Fibroblast of upper back skin (primary cell): ENCODE measurements at places on chromosomes 7 and 10.

DNA sequence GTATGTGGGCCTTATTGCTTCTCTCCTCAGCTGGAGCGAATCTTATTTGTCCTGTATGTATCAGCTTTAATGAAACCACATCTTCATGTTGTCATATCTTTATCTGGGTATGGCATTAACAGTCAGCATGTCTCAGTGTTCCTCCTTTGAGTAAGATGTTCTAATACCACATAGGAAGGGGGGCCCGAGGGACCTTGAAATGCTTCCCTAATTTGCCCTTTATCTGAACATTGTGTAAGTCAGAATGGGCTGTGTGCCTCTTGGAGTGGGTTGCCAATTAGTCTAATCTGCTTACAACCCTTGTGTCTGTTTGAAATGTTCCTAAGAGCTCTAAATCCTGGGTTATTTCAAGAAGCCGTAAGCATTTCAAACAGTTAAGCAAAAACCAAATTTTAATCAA, 623.8 kb downstream of the SUGCT start:
- no peak for DNase-seq

GRCh38 chr10:96651998-96652431, 65.2 kb upstream of the TM9SF3 start:
- DNase-seq, result no peak

DNA sequence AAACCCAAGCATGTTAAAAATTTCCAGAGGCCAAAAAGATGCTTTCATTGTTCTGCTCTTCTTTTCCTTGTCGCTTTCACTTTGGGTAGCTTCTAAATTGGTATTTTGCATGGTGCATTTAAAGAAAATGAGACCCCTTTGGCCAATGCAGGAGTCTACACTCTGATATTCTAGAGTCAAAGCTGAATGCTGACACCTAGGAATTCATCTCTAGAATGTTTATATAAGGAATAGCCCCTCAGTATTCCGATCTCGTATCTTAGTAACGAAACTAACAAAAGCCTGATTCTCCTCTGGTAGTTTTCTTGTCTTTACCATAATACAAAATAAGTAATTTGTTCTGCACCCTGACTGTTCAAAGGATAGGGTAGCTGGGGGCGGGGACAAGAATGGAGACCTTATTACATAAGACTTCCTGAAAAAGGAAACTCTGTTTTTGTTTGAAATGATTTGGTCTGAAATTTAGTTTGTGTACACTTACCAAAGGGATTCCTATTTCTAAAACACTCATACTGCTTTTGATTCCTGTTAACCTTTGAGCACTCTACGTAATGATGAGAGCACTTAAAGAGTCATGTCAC, 17.1 kb downstream of the IKZF1 start:
- no peak for DNase-seq

GRCh38 chr7:5296611-5297226, 14.0 kb downstream of the SLC29A4 start:
- DNase-seq, result no peak
